Aorta (tissue), 5 donors: ENCODE measurements at places on chromosomes 16 and 17.

DNA sequence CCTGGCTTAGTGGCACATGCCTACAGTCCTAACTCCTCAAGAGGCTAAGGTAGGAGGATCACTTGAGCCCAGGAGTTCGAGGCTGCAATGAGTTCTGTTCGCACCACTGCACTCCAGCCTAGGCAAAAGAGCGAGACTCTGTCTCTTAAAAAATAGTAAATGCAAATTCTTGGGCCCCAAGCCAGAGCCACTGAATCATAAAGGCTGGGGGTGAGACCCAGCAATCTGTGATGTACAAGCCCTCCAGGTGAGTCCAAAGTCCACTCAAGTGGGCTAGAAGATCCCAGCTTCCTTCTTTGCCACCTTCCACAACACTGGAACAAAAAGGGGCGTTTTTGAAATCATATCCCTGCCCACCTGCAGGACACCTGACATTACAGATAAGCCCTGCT is 16.9 kb downstream of the TRIM25 start:
- DNase-seq = no peak

GRCh38 chr17:75587675-75588595 is at the start of gene MYO15B:
MYO15B (plus strand) TSS chr17:75587800; CDS start chr17:75588058, 258 bp downstream.
- DNase-seq = peak; percentile 82

GRCh38 chr16:73433731-73434307 is 385.9 kb upstream of the ZFHX3 start:
- no peak for DNase-seq

DNA sequence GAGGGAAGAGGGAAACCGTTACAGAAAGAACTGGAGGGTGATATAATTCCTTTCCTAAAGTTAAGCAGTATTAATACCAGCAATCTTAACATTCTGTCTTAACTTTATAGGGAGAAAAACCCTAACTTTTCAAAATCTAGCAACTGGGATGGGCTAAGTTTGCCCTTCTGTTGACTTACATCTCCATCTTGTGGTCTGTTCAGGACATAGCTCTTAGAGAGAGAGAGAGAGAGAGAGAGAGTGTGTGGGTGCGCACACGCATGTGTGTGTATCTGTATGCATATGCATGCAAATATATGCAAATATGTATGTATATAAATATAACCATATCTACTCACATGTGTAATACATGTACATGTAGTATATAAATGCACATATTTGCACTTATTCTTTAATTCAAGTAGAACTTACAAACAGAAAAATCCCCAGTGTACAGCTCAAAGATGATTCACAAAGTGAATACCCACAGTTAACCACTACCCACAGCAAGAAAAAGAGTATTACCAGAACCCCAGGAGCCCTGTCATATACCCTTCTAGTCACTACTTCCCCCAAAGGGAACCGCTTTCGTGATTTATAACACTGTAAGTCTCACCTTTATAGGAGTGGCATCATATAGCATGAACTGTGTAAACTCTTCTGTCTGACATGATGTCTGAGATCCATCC is 46.5 kb downstream of the STX8 start:
- no peak for DNase-seq

- no peak for DNase-seq
These were observed 427.5 kb downstream of the CDH13 start for GRCh38 chr16:83054283-83054682.

GRCh38 chr17:32629563-32630190 is 142.9 kb downstream of the CDK5R1 start:
- DNase-seq = no peak

DNA sequence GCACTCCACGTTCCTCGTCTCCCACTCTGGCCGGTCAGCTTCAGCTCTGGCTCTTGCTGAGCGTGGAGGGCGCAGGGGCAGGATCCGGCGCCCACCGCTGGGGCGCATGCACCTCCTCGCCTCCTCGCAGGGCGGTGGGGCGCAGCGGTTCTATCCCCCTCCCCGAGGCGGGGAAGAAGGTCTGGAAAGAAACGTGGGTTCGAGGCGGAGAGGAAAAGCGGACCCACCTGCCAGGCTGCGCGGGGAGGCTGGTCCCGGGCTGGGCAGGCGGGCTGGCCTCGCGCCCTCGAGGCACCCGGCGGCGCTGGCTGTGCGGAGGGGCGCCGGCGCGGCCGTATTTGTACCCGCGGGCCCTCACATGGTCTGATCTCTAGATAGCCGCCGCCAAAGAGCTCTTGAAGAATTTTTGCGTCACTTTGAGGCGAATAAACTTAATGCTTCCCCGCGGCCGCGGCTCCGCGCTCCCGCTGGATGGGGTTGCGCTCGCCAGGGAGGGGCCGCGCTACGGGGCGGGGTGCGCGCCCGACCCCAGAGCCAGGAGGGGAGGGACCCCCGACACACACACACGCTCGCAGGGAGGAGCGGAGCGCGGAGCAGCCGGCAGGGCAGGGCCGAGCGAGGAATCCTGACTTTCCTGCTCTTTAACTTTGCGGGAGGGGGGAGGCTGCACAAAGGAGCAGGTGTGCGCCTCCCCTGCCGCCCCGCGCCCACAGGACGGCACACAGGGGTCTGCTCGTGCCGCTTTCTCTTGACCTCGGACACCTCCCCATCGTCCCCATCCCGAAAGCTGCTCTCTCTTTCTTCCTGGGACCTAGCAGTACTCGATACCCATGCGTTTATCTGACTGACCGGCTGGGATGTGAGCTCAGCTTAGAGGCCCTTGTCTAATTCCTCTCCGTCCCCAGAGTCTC is at the start of gene SLC6A4:
TSS of gene SLC6A4 (minus strand) at position 312 of the 911 bp plus-strand sequence. CDS start 13,739 bp downstream, outside the sequence.
- no peak for DNase-seq

GRCh38 chr16:80611171-80611929 is 70.6 kb downstream of the DYNLRB2 start:
- no peak for DNase-seq

- DNase-seq = no peak
These were observed 10.1 kb upstream of the STAC2 start for GRCh38 chr17:39235555-39236449.

DNA sequence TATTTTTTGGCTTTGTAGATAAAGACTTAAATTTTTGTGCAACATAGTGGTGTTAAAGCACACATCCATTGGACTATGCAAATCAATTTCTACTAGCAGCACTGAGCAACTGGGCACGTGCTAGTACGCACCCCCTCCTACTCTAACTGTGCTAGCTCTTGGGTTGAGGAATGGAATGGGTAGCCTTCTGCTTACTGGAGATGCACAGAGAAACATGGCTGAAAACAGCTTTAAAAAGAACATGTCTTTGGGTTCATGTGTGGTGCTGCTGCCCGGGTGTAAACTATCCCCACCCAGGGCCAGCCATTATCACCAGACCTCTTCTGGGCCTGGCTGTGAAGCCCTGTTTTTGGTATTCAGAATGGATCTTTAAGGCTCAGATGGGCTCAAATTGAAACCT is 7.3 kb downstream of the ESRP2 start:
- no peak for DNase-seq

DNA sequence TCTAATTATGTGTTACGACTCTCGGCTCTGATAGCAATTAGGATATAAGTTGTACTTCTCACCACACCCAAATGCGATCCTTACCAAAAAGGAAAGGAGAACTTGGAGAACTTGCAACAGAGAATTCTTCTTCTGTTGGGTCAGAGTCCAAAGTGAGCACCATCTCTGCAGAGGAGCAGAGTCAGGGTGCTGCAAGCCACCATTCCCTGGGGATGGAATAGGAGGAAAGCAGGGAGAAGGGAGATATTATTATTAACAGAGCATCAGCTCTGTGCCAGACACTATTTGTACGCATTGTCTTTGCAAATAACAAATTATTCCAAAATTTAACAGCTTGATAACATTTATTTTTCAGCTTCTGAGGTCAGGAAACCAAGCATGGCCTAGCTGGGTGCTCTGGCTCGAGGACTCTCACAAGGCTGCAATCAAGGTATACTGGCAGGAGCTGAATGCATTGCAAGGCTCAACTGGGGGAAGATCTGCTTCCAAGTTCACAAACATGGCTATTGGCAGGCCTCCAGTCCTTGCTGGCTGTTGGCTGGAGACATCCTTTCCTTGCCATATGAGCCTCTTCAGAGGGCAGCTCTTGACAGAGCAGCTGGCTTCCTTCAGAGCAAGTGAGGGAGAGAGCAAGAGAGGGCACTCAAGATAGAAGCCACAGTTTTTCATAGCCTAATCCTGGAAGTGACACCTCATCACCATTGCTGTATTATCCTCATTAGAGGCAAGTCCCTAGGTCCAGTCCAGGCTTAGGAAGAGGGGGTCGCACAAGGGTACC is 296.2 kb upstream of the CDH5 start:
- no peak for DNase-seq

DNA sequence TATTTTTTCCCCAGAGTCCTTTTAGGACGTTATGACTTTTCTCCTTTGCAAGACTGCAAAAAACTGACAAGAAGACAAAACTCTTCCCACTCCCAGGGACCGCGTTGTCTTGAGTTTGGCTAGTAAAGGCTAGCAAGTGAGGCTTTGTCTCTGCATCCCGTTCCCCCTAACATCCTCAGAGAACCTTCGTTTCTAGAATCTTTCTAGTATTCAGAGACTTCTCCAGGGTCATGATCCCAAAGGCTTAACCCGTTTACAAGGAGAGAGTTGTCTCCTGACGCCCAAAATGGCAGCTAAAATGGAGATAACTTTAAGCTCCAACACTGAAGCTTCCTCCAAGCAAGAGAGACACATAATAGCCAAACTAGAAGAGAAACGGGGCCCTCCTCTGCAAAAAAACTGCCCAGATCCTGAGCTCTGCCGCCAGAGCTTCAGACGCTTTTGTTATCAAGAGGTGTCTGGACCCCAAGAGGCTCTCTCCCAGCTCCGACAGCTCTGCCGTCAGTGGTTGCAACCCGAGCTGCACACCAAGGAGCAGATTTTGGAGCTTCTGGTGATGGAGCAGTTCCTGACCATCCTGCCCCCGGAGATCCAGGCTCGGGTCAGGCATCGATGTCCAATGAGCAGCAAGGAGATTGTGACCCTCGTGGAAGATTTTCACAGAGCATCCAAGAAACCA is 843 bp downstream of the ZNF174 start:
- no peak for DNase-seq

GRCh38 chr16:11175787-11176341 is 80.1 kb downstream of the SOCS1 start:
- no peak for DNase-seq

- DNase-seq = no peak
These were observed 22.1 kb downstream of the HIC1 start for GRCh38 chr17:2077040-2077439.

GRCh38 chr16:88070989-88071625 is 119.9 kb downstream of the BANP start:
- no peak for DNase-seq

DNA sequence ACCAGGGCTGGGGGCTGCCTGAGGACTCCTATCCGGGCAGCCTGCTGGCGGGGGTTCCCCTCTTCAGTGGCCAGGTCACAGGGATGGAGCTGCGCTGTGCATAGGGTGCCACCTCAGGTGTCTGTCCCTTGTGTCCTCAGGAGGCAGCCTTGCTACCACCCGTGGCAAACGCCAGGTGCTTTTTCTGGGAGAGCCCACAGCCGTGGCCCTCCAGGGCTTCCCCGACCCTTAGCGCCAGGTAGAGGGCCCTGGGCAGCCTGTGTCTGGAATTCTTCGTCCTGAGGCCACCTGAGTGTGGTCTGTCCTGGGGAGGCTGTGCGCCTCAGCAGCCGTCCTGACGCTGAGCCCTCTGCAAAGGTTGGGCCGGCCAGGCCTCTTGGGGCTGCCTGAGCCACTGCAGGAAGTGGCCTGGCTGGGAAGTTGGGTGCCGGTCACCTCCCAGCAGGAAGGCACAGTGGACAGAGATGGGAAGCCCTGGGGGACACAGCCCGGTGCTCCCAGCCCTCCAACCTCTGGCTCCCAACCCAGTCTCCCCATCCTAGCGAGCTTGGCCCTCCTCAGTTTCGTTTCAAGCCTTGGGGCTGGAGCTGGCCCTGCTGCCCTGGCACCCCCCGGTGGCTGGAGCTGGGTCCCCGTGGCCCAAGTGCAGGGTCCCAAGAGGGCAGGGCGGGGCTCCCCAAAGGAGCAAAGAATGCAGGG is 7.6 kb upstream of the BAIAP3 start:
- DNase-seq = no peak

GRCh38 chr17:30002088-30002487 is 60.7 kb downstream of the EFCAB5 start:
- no peak for DNase-seq

GRCh38 chr17:55727920-55728319 is 5.3 kb upstream of the TMEM100 start:
- DNase-seq = no peak

DNA sequence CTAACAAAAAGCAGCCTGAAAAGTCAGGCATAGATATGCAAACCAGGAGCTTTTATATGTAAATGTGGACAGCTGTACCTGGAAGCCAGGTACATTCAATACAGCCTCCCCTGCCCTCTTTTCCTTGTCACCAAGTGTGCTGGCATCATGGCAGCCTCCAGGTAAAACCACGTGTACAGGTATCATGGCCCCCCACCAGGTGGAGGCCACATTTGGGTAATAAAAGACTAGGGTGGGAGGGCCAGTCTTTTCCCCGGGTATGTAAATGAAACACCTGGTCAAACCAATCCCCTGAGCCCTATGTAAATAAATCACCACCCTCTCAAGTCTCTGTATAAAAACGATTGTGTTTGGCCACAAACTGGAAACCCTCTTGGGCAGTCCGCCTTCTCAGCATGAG is 226.4 kb upstream of the GOT2 start:
- DNase-seq = no peak

GRCh38 chr17:13584701-13585080 is 17.0 kb downstream of the HS3ST3A1 start:
- DNase-seq = no peak

GRCh38 chr16:1169285-1170075 is 16.6 kb downstream of the CACNA1H start:
- no peak for DNase-seq

- no peak for DNase-seq
These were observed 110.6 kb downstream of the ZNF423 start for GRCh38 chr16:49745311-49745747.

GRCh38 chr16:80046261-80046660 is 445.7 kb upstream of the MAF start:
- no peak for DNase-seq

DNA sequence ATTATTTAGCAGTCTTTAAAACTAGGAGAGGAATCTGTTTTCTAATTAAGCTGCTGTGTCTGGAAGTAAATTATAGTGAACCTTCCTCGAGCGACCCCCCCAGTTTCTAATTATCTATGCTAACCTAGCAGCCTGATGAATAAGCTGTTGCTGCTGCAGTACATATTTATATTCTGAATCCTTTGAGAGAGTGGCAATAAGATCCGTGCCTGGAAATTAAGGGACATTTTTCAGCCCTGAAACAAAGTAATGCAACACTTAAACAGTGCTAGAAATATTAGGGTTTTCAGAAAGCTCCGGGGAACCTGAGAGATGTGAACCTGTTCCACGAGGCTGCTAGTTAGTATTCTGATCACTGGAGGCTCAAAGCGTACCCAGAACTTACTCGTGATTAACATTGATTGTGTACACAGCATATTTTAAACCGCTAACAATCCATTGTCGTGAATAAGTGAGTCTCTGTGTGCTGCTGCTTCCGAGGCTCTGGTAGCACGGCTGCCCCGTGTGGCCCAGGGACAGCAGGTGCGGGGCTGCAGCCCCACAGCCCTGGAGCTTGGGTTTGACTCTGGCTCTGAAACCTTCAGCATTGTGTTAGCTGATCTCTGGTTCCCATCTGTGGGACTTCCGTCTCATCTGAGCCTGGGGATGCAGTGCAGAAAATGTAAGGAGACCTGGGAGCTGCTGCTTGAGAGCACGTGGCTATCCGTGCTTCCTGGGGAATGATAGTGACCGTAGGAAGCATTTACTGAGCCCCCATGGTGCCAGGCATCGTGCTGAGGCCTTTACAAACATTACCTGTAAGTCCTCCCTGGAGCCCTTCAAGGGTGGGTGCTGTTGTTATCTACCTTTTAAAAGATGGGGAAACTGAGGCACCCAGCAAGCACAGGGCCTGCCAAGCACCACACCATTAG is 190.9 kb upstream of the CHMP6 start:
- DNase-seq = peak; percentile 31
